Brain (organoid and tissue), 16 donors: ENCODE measurements at places on chromosomes 6 and 20.

DNA sequence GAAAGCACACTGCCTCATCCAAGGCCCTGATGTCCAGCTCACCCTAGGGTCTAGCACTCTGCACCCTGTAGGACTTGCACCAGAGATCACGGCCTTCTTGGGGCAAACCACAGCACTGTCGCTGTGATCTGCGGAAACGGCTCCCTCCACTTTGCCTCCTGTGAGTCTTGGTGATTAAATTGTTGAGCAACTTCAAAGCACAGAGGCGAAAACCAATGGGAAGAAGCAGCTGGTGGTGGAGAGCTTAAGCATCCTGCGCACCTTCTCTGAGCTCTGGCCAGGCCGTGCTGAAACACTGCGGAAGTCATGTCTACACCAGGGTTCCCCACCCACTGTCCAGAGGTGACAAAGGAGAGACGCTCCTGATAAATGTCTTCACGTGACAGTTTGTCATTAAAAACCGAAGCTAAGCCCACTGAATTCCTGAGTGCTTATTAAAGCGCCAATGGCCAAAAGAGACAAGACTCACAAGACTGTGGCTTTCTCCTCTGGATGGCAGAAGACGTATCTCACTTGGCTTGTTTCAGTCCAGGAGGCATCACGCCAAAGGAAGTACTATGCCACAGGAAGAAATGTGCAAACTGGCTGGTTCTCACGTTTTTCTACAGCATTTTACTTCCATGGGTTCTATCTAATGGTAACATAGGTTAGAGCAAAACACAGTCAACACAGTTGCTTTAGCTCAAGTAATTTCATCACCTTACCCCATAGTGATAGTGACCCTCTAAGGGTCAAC is 3.1 kb downstream of the RAMACL start:
- DNase-seq = no peak

DNA sequence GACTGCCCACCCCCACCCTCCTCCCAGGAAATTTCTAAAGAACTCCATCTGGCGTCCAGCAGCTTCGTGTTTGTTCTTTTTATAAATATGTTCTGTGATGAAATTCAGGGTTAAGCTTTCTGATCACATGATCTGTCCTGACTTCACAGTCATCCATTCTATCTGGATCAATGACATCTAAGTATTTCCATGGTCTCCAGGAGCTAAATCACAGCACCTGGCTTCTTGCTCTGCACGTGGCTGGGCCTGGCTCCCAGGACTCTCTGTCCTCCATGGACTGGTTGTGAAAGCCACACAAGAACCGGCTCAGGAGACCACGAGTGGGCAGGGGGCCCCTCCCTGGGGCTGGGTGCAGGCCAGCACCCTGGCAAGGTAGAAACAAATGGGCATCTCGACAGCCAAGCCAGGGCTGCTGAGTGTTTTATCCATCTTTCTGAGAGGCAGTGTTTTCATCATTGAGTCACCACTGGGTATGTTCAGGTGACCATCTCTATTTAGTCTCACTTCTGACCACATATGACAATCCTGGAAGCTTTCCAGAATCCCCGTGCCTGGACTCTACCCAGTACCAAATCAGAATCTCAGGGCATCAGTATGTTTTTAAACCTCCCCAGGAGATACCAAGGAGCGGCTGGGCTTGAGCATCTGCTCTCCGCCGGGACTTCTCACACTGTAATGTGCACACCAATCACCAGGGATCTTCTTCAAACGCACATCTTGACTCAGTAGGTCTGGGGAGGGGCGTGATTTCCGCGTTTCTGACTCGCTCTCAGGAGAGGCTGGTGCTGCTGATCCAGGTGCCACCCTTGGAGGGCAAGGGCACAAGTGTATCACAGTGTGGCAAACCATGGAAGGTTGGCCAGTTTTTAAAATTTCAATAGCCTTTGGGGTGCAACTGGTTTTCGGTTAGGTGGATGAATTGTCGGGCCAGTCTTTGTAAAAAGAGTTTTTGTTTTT is 31.6 kb upstream of the PXDC1 start:
- no peak for DNase-seq

DNA sequence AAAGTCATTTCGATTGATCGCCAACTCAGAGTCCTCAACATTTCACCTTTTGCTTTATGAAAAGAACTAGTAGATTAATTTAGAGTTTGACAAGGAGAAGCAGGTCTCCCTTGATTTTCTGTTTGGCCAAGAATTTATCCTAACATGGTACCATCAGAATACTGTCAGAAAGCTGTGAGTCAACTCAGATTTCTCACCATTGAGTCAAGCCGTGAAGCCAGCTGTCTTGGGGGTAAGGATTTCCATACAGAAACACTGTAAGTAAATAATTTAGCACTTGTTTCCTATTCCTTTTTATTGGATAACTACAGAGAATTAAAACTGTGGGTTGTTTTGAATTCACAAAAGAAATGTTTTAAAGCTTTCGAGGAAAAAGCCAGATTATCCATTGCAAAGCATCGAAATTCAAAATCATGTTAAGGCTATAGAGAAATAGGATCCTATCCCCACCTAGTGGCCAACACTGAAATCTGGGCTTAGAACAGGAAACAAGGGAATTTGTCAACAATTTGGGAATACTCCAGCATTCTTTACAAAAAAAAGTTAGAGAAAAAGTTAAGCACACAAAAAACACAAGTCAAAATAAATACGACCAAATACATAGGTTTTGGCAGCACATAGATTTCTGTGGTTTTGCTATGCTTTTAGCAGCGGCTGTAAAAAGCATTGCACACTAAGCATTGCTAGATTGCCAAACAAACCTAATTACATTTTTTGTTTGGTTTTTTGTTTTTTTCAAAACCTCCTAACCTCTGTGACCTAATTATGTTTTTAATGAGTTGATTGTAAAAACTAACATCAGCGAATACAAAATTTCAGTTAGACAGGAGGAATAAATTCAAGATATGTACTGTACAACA is 44.2 kb downstream of the COL11A2 start:
- peak; percentile 83 for DNase-seq

DNA sequence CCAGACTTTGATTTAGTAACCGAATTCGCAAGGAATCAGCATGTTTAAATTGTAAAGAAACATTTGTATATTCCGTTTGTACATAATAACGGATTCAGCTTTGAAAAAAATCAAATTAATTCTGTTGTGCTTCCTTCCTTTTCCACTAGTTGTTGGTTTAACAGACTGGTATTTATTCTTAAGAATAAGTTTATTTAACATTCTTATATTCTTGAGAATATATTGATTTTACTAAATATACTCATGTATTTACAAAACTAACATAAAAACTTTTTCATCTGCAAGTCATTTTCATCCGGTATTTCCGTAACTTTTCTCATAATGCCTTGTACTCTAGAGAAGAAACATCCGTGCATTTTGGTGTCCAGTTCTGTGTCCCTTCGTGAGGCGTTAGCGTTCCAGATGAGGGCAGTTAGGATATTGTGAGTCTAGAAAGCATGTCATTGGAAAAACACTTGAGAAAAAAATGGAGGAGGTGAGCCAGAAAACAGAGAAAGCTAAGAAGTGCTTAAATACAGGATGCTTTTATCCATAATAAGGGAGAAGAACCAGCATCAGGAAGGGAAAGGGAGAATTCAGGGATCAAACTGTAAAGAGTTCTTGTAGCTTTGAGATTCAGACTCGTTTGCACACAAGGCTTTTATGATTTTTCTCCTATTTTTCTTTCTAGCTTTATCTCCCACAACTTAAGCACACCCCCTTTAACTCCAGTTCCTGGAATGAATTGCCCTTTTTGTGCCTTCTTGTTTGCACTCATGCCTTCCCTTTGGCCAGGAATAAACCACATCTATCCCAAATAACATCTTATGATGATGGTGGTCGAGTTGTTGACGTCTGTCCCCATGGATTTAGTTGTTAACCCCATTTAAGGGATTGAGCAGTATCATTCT is 1.8 kb downstream of the WRNIP1 start:
- no peak for DNase-seq

DNA sequence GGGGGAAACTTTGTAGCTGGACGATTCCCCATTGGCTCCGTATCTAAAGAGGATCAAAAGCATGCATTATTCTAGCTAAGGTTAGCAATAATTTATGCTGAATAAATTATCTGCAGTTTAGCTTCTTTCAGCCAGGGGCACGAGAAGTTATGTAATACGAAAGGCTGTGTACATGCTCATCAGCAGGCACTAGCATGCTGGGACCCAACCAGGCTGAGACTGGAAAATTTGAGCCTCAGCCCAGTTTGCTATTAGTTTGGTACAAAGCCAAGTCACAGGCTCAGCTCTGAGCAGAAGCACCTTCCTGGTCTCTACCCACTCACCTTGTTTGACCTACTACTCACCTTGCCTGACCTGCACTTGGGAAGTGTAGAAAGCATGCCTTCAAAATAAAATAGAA is 328.1 kb upstream of the ARID1B start:
- DNase-seq = no peak

DNA sequence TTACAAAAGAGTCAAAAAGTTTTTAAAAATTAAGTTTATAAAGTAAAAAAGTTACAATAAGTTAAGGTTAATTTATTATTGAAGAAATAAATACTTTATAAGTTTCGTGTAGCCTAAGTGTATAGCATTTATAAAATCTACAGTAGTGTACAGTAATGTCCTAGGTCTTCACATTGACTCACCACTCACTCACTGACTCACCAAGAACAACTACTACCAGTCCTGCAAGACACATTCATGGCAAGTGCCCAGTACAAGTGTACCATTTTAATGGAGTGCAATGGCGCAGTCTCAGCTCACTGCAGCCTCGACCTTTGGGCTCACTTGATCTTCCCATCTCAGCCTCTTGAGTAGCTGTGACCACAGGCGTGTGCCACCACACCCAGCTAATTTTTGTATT is 128.2 kb downstream of the GPX5 start:
- DNase-seq = no peak

DNA sequence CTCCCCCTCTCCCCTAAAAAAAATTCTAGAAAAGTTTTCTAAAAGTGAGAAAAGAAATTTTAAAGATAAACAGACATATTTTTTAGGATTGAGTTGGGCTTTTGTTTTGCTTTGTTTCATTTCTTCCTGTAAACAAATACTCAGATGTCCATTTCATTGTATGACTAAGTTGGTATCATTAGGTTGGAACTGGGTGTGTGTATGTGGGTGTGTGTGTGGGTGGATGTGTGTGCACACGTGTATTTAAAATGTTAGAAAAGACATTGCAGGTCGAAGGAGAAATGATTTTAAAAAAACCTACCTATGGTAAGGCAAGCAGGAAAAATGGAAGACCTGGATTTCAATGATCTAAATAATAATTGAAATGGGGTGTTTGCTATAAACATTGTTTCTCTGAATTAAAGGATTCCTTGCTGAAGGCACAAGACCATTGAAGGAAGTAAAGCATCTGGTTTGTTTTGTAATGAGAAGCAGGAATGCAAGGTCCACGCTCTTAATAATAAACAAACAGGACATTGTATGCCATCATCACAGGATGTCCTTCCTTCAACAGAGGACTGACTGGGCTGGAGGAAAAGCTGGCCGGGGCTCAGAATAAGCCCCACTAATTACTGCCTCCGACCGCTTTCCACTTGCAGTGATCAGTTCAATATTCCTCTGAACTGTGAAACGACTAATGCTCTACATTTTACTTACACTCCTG is 996 bp upstream of the PRDM1 start:
- no peak for DNase-seq

GRCh38 chr6:1617466-1618310 is 8.0 kb downstream of the FOXC1 start:
- DNase-seq = no peak

GRCh38 chr20:5309971-5310370 is 6.8 kb downstream of the PROKR2 start:
- no peak for DNase-seq
